ENCODE measurements at places on chromosomes 4 and X. TPM values are rescaled to one million over a fixed set of nuclear protein-coding genes. Genes with fewer than 3 reads are reported as not detected.

EDNRA gene
- 0.76 TPM for polyA plus RNA-seq

IGSF1 gene
- not detected for polyA plus RNA-seq

MAGEB10 gene
- not detected for polyA plus RNA-seq

AASDH gene
- polyA plus RNA-seq = 27.5 TPM

GPR143 gene
- polyA plus RNA-seq = 22.3 TPM
